ENCODE measurements at places on chromosomes 1 and 21.

DNA sequence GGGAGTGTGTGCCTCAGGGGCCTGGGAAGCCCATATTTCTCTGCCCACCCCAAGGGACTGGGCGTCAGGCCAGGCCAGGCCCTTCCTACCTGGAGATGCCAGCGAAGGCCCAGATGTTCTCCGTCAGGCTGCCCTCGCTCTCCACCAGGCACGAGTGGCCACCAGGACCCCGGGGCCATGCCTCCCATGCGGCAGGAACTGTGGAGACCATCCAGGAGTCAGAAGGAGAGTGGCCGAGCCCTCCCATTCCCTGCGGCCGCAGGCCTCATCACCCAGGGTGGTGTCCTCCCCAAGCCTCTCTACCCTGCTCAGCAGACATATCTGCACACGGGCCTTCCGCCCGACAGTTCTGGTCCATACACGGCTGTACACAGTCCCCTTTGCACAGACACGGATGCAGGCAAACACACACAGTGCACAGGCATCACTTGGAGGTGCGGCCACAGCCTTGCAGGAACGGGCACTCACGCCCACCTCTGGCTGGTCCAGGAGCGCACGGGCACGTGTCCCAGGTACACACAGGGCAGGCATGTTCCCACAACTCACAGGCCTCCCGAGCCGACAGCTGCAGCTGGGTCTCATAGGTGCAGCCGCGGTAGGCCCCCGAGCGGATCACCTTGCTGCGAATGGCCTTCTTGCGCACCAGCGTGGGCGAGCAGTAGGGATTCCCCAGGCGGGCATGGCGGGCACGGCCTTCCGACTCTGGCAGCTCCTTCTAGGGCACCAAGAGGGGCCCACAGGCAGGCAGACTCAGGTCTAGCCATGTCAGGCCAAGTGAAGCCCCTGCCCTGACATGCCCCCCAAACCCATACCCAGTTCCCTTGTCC, 5.9 kb upstream of the KIF17 start:
- no peak for DNase-seq

DNA sequence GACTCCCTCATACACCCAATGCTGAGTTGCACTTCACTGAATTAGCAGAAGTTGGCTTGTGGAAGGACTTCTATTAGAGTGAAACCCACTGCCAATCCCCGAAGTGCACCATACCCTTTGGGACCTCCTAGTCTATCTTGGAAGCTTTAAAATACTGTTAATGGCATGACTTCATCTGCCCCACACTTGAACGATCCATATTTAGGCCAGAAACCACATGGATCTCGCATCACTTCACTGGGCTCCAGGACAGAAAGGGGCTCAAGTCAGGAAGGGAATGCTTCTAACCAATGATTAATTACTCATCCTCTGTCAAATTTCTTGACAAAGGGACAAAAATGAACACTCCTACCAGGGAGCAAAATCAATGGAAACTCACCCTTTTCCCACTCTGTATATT, 69.1 kb downstream of the BCAR3 start:
- no peak for DNase-seq

DNA sequence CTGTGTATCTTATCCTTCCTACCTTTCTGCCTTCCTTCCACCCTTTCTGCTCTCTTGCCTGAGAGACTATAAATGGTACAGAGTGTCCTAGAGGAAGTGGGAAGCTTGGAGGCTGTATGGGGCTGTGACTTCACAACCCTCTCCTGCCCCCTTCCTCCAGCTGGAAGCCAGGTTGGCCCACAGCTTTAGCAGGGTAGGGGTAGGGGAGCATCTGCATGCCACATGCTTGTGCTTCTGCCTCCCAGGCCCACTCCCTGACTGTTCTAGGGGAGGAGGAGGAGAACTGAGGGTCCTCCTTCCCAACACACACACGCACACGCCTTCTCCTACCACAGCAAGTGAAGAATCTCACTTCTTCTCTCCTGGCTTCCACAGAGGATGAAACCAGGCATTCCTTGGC, 3.9 kb upstream of the SLC27A3 start:
- DNase-seq, result no peak

DNA sequence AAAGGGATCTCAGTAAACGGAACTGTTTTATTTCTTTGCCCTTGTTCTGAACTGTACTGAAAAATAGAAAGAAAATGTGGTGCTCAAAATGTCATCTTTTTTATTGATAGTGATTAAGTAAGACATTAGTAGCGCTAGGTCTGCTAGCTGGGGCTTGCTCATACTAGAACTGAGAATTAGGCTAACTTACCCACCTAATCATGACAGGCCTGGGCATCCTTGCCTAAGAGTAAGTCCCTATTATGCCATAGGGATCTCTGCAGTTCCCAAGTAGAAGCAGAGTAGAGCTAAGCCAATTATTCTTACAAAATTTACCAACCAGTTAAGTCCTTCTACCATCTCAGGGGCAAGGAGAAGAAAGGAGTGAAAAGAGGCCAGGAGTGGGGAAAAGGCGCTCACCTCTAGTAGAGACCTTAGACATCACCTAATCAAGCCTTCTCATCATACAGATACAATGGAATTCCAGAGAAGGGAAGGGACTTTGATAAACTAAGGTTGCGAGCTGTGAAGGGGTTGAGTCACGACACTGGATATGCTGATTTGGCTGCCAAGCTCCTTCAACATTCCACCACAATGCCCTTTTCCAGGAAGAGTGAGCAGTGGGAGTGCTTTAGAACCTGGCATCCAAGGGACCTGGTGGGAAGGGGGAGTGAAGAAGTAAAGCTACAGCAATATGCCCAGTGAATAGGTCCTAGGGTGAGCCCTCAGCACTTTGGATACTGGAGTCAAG, 27.7 kb upstream of the RPTN start:
- no peak for DNase-seq

GRCh38 chr1:189868021-189868420, 609.6 kb downstream of the BRINP3 start:
- no peak for DNase-seq

GRCh38 chr1:197673292-197673691, 102.0 kb downstream of the DENND1B start:
- DNase-seq, result no peak

DNA sequence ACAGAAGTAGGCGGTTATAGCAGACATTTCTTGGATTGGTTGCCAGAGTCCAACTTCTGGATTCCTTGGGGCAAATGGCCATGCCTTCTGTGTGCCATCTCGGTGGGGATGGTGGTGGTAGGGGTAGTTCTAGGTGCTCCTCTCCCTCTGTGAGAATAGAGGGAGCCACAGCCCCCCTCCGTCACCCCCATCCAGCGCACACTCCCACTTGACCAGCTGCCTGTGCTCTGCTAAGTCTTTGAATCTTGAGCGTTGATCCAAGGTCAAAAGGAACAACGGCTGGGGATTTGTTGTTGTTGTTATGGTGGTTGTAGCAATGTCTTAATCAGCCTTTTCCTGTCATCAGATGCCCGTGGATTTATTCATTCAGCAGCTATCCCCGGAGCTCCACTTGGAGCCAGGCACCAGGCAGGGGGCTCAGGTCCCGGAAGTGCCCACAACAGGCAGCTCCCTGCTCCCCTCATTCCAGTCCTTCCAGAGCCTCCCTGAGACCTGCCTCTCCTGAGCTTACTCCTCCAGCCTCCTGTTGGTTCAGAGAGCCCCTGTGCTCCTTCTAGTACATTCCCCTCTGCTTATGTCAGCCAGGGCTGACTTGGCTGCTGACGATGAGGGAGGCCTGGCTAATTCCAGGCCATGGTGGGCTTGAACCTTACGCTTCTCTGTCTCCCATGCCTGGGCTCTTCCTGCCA, 146.6 kb upstream of the WNT4 start:
- DNase-seq, result no peak

DNA sequence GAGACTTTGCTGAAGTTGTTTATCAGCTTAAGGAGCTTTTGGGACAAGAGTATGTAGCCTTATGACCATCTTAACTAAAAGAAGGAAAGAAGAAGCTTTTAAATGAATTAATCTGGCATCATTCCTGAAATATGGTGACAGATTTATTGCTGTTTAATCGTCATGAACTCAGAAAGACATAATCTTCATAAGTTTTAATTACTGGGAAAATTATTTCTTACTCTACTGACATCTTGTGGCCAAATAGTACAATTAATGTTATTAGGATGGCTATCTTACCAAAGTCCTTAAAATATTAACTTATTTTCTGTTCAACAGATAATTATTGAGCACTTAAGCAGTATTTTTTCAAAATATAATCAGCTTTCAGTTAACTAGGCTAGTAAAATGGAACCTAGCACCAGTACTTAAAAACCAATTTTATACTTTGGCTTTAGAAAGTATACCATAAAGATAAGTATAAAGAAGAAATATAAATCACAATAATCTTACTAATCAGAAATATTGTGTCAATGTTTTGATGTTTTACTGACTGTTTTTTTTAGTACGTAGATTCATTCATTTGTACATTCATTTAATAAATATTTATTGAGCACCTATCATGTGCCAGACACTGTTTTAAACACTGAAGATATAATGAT, 34.7 kb upstream of the GPR25 start:
- DNase-seq, result no peak

- DNase-seq, result no peak
Observed at GRCh38 chr21:41821081-41821755, 54.4 kb upstream of the RIPK4 start.

DNA sequence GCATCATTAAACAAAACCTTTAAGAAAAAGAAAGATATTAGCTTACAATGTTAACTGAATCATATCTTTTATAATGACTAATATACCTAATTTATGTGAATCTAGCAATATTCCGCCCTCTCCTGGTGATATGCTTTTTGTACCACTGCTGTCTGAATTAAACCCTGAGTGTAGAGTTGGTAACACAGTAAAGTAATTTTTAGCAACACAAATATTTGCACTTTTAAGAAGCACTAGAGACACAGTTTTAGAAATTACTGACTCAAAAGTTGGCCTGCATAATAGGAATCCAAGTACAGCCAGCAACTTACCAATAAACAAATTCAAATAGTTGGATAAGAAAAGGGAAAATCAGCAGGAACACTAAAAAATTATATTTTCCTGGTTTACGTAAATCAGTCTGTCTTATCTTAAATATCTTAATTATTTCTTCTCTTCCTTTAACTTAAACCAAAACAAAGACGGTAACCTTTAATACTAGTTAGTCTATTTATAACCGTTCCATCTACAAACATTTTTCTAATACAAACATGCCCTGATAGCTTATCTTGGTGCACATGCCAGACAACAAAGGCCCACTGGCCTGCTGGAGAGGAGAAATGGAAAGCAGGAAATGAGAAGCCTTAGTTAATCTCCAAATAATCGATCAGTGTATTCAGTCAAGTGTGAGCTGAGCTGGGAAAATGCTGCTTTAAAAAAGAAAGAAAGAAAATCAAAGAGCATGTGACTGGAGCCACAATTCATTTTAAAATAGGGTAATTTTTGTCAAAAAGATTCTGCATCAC, 246.0 kb downstream of the RERE start:
- no peak for DNase-seq

DNA sequence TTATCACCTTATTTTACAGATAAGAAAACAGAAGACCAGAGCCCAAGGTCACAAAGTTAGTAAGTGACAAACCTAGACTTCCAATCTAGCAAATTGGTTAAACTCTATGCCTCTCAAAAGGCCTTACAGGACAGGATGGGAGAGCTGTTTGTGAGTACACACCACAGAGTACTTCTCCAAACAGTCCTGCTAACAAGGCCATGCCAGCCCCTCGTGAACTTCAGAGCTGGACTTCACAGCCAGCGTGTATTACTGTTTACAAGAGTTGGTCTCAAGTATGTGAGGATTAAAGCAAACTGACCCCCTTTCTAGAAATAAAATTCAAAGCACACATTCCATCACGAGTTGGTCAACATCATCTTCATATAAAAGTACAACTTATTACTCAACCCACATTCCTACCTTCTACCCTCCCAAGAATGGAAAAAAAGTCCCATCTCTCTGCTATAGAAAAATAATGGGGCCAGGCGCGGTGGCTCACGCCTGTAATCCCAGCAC, 19.8 kb upstream of the UBR4 start:
- no peak for DNase-seq

GRCh38 chr1:154352581-154353459, 27.5 kb downstream of the ATP8B2 start:
- DNase-seq, result no peak

DNA sequence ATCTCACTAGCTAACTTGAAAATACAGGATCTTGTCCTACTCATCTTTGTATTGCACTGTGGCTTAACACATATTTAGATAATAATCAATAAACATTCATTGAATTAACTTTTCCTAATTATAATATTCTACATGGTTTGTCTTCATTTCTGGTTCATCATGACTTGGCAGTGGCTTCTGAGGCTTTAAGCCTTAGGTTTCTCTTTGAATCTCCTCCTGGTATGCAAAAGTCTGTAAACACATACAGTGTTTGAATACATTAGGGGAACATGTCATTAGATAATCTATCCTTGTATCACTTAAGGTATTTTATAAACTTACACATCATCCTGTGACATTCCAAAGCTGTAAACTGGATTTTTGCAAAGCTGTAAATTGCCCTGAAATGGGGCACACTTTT, 20.6 kb downstream of the CTSK start:
- no peak for DNase-seq

- DNase-seq, result peak; percentile 78
Observed at GRCh38 chr1:39183503-39184353, 20.8 kb upstream of the MACF1 start.

GRCh38 chr1:232416026-232416568, 213.8 kb downstream of the SIPA1L2 start:
- no peak for DNase-seq

DNA sequence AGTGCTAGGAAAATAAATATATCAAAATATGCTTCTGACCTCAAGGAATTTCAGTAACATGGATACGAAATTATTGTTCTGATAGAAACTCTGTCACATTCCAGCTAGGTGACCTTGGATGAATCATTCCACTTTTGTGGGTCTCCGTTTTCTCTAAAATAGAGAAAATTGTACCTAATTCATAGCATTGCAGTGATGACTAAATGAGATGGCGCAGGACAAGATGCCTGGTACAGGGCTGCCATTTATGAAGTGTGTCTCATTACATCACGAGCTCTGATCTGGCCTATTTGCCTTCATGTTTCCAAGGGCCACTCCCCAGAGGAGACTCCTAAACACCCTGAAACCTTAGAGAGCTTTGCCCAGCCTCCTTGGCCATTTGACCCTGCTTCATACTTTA, 480.0 kb upstream of the USP24 start:
- no peak for DNase-seq

DNA sequence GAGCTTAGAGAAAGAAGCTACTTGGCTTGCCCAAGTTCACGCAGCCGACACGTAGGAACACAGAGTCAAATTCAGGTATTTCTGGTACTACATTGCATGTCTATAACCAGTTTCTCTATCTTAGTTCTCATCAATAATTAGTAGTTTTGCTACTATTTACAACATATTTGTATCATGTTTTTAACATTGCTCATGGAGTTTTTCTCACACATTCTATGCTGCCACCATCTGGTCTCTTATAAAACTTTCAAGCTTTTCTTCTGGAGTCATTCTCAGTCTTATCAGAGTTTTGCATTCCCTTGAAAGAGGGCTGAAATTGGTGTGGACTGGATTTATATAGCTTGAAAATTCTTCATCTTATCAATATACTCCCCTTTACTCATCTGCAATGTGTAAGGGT, 118.8 kb upstream of the PALMD start:
- DNase-seq, result no peak

DNA sequence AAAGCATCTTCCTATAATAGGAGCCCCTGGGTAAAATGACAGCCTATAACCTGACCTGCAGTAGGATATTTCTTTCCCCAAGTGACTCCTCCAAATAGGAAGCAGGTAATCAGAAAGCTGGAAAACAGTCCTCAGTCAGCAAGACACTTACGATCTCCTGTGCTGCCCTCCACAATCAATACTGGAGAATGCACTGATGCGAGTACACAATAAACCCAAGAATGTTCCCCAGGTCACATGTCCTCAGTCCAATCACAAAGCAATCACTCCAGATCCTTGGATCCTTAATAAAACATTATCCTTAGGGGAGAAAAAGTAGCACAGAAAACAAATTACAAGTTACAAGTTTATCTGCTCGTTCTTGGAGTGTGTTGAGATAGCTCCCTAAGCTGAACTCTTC, 233.1 kb downstream of the SLC45A1 start:
- DNase-seq, result no peak
